Prostate gland (tissue), 2 donors: ENCODE measurements at places on chromosomes 11 and 22.

GRCh38 chr11:45832811-45833441 lies 14.3 kb upstream of the CRY2 start:
- no peak for DNase-seq

DNA sequence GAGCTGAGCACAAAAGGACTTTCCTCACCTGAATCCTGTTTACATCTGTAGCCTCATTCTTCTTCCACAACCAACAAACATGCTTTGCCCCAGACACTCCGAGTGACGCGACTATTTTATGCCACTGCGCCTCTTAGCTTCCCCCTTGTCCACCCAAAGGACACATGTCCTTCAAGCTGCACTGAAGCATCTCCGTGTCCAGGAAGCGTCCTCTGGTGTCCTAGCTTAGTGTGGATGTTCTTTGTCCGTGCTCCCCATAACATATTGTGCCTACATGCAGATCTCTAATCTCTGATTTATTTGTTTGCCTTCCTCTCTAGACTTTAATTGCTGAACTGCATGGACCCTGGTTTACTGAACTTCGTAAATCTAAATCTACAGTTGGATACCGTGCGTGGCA lies 20.1 kb upstream of the CECR2 start:
- no peak for DNase-seq

GRCh38 chr11:29093416-29094120 lies 923.3 kb downstream of the KCNA4 start:
- DNase-seq: no peak

DNA sequence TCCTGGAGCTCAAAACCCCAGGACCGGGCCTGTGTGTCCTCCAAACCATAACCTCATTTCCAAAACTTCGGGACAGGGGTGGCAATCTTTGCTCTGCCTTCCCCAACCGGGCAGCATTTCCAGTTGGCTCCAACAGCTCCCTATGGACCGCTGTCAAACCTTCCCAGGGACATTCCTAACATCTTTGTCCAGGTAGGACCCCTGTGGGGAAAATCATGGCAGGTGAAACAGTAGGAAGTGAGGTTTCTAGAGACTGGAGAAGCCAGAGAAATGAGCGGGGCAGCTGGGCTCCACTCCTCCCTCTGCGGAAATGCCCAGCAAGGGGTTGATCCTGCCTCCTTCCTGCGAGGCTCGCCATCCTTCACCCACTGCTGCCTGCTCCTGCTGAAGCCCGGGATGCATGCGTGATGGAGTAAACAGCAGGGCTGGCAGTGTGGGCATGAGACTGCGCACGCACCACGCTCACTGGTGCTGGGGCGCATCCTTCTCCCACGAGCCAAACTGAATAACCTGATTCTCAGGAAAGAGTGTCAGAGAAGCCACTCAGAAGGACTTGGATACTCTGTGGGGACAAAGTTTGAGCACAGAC lies 136.4 kb downstream of the BUD13 start:
- no peak for DNase-seq
